Retinal pigment epithelial cell (primary cell): ENCODE measurements at places on chromosomes 16 and 17.

GRCh38 chr17:673200-673681 lies 41.4 kb downstream of the VPS53 start:
- no peak for DNase-seq

DNA sequence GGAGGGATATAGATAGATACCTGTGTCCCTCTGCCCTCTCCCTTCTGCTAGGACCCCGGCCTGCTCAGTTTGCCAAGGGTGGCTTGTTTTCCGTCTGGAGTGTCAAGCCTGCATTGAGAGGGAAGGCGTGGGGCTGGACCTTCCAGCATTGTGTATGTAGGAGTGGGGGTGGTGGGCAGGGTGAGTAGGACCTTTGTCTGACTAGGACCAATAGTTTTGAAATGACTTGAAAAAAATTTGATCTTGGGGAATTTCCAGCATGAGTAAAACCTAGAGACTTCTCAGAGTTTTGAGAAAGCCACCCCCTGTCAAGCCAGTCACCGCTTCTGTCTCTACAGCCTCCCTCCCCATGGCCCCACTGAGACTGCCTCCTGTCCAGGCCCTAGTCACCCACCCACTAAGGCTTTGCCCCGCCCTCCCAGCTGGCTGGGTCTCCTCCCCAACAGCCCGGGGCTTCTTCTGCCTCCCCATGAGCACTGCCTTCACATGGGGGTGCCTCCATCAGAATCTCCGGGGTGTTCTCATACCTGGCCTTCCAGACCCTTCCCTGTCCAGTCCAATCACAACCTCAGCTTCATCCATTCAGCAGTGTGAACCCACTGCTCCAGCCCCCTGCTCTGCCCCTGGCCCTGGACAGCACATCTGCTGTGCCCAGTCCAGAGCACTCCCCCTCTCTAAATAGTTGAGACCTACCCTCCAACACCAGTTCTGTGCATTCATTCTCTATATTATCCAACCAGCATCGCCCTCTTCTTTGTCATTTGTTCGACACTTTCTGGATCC lies 207.0 kb downstream of the MSI2 start:
- DNase-seq: peak; percentile 72

- DNase-seq: no peak
Measured at GRCh38 chr16:67860589-67861398, 12.1 kb upstream of the EDC4 start.

- DNase-seq: no peak
Measured at GRCh38 chr17:81075307-81075706, 40.4 kb downstream of the BAIAP2 start.

GRCh38 chr16:74560912-74561311 lies 46.0 kb downstream of the GLG1 start:
- DNase-seq: no peak

DNA sequence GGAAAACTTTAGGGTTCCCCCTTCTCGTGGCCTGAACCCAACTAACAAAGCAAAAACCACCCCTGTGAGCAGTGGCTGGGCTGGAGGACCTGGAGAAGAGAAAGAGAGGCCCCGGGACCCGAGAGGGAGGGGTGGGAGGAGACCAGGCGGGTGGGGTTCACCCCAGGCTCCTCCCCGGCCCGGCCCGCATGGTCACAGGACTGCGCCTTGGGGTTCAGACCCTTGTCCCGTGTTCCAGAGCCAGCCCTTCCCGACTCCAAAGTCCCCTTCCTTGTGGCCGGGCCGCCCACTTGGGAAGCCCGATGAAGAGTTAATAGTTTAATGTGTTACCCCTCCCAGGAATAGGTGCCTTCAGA lies 852 bp downstream of the MARVELD3 start:
- DNase-seq: no peak

DNA sequence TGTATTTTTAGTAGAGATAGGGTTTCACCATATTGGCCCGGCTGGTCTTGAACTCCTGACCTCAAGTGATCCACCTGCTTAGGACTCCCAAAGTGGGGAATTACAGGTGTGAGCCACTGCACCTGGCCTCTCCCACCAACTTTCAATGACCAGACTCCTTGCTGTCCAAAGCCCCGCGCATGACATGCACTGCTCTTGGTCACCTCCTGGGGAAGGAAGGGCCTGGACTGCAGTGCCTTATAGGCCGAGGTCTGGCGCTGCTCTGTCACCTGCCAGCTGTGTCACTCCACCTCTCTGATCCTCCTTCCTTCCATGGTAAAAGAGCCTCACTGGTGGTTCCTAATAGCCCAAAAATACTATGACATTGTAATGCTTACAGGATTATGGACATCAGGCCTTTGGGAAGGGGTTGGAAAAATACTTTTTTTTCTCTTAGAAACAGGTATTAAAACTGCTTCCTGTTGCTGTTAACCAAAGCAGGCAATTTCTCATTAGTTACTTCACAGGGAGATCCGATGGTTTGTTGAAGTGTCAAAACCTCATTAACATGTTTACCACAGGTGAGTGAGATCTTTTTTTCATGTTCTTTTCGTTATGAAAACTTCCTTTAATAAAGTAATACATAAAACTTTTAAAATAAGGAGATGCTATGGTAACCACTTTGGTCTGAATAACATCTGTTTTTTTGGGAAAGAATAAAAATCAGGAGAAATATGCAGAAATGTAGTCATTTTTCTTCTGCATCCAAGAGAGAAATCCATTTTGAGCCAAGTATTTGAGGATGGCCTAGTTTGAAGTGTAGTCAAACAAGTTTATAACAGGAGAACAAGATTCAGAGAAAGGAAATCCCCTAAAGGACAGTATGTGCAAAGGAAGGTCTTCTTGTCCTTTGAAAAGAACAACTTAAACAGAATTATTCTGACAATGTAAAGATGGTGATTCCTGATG lies 35.5 kb downstream of the GRB7 start:
- no peak for DNase-seq

DNA sequence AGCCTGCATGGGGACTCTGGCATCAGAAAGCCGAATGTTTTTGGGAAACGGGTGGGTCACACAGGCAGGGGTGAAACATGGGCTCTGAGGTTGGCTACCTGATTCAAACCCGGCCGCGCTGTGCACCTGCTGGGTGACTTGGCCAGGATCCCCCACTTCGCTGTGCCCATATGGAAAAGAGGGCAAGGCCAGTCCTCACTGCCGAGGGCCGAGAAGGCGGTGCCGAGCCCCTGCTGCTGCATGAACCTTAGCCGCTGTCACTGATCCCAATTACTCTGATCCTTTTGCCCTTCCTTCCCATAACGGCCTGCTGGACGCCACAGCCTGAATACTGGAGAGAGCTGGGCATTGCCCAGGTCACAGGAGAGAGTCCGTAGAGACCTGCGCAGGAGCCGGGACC lies 17.7 kb downstream of the KDM8 start:
- no peak for DNase-seq

DNA sequence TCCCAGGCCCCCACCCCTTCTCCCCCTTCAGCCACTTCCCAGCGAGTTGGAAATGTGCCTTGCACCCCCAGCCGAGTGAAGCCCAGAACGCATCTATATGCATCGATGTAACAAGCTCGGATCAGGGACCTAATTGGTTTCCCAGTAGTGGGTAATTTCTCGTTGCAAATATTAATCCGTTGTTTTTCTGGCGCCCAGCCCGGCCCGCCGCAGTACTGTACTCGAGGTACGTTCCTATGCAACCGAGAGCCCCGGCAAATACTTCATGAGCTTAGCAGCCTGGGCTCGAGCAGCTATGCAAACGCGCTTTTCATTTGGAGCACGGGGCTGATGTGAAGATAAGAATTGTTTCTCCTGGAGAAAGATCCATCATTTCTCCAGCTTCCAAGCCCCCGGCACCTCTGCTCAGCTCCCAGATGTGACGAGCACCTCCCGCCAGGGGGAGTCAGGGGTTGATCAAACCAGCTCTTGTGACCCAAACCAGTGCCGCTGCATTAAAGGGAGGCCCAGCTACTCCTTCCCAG lies 229.8 kb downstream of the KATNIP start:
- peak; percentile 98 for DNase-seq

- DNase-seq: peak; percentile 71
Measured at GRCh38 chr16:4475880-4476788, at the start of gene HMOX2. HMOX2 (plus strand) TSS chr16:4476398; CDS start chr16:4505525, 29,127 bp downstream.

DNA sequence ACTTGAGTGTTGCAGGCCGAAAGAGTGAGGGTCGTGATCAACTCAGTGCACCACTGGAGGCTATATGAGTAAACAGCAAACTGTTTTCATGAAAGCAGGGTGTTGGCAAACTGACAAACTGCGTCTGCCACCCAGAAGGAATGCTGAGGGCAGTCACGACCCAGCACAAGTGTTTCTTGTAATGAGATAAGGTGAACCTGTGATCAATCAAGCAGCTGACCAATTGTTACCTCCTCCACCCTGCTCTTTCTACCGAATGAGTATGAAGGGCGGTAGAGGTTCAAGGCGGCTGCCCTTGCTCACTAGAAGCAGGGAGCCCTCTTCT lies 5.5 kb upstream of the SRL start:
- DNase-seq: no peak

DNA sequence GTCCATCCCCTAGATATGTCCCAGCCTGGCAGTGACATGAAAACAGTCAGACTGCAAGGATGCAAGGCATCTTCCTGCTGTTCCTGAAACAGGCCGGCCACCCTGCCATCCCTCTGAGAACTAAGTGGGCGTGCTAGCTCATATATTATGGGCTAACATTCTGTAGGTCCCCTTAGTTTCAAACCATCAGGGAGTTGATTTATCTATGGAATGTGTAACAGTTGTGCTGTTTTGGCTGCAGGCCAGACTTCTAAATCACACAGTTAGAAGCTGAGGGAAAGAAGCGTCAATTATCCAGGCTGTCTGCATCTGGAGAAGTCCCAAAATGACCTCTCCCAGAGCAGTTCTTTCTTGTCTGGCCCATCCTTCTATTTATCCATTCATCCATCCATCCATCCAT lies 102.7 kb upstream of the DNAH9 start:
- DNase-seq: no peak

DNA sequence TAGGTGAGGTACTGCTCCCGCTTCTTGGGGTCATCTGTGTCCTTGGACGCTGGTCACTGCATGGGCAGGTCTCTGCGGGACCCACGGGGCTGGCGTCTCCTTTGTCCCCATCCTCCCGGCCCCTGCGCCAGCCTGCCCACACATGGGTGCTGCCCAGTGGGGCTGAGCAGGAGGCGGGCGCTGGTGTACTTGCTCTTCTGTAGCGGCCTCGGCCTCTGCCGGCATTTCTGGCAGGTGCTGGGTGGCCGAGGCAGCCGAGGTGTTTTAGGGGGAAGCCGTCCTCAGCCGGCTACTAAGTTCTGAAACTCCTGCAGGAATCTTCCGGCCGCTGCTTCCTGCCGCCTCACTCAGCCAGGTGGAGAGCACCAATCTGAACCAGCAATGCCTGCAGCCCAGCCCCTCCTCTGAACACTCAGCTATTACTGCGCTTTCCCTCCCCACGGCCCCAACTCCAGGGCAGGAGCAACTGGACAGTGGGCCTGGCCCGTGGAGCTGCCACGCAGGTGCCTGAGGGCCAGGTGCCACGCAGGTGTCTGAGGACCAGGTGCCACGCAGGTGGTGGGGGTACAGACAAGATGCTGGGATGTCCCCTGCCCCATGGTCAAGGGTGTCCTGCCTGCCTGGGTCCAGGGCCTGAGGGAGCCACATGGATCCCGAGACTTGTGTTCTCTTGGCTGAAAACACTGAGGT lies 10.0 kb downstream of the DECR2 start:
- no peak for DNase-seq

- DNase-seq: no peak
Measured at GRCh38 chr16:78967948-78968347, 632.6 kb downstream of the MAF start.

DNA sequence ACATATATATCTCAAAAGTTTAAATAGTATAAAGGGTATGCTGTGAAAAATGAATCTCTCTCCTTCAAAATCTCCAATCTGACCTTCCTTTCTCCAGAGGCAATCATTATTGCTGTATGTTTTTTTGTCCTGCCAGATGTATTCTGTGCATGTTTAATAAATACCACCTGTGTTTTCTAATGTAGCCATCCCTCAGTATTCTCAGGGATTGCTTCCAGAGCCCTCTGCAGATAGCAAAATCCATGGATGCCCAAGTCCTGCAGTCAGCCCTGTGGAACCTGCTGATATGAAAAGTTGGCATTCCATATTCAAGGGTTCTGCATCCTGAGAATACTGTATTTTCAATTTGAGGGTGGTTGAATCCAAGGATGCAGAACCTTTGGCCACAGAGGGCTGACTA lies 42.9 kb downstream of the BPTF start:
- no peak for DNase-seq

GRCh38 chr16:27408602-27409031 lies 6.6 kb downstream of the IL21R start:
- DNase-seq: no peak

DNA sequence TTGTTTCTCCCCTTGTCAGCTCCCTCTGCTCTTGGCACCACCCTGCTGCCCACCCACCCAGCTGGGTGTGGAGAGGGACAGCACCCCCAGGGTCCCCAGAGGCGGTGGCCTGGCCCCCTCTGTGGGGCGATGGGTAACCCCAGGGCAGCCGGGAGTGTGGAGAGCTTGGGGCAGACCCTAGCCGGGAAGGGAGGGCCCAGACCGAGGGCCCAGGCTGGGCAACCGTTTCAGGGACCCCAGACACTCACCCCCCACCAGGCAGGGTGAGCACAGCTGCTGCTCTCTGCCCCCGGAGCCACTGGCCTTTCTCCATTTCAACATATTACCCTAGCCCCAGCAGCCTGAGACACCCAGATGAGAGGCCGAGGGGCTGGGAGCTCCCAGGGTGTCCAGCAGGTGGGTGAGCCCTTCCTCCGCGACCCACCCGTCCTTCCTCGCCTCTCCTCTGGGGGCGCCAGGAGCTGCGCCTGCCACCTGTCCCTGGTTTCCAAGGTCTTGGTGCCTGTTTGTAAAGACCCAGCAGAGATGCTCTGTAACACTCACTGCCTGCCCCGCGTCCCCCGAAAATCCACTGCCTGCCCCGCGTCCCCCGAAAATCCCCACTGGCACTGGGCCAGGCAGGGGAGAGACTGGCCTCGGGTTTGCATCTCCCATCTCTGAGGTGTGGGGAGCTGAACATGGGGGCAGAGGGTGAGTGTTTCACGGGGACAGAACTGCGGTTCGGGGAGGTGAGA lies 45.4 kb downstream of the BAHCC1 start:
- no peak for DNase-seq

GRCh38 chr17:8791910-8792270 lies 7.3 kb downstream of the MFSD6L start:
- DNase-seq: no peak

GRCh38 chr17:77874303-77875050 lies 84.0 kb upstream of the TNRC6C start:
- no peak for DNase-seq

DNA sequence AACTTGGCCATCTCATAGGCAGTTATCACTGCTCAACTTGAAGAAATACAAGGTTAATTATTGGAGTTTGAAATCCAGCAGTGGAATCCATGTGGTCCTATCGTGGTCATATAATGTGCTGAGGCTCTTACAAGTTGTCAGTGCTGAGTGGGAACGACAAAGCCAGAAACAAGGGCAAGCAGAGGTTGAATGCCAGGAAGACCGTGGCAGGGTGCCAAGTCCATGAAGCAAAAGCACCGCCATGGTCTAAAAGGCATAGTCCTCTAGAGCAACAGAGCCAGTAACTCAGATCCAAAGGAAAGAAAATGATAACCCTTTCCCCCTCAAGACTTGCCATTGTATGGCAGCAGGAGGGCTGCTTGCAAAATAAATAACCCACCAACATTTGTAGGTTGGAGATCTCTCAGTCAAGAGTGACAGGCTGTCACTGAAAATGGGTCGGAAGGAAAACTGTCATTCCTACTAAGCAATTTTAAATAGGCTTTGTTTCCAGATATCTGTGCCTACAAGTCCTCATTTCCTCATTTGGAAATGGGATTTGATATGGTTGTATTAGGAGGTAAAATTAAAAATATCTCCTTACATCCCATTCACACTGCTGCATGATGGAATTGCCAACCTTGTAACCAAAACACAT lies 36.4 kb upstream of the HSBP1 start:
- no peak for DNase-seq
